ENCODE measurements at places on chromosomes 2 and 18.

- no peak for DNase-seq
Observed at GRCh38 chr2:44531289-44531688, 169.5 kb downstream of the CAMKMT start.

DNA sequence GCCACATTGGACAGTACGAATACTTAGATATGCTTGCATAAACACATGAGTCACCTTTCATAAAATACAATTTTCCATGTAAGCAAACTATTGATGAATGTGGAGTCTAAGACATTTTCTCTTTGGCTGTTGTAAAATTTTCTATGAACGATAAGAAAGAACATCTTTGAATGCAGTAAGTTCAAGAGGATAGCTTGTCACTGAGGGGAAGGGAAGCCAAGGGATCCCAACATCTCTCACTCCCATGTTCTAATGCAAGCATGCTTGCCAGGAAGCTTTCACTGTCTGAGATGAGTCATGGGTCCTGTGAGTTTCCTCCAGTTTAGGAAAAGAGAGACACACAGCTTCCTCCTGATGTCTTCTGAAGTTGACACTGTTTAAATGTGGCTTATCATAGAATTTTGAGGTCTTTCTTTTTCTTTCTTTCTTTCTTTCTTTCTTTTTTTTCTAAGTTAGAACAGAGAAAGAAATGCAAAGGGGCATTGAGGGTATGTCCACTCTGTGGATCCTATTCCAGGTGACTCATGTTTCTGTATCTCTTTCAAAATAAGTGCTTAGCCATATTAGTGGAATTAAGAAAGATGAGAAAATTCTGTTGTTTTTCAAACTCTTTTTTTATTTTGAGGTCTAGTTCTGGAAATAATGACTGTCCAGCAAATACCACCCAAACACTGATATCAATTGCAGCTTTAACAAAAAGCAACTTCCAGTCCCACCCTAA lies 146.6 kb downstream of the RDH14 start:
- no peak for DNase-seq

GRCh38 chr2:40421631-40422297 lies 30.1 kb downstream of the SLC8A1 start:
- DNase-seq, result no peak

GRCh38 chr2:180873219-180873618 lies 107.2 kb upstream of the UBE2E3 start:
- no peak for DNase-seq
